CD4-positive, CD25-positive, alpha-beta regulatory T cell (primary cell): ENCODE measurements at places on chromosomes 1 and 21. TPM values are rescaled to one million over a fixed set of nuclear protein-coding genes. Genes with fewer than 3 reads are reported as not detected.

RGSL1 gene
- total RNA-seq: not detected

DNA sequence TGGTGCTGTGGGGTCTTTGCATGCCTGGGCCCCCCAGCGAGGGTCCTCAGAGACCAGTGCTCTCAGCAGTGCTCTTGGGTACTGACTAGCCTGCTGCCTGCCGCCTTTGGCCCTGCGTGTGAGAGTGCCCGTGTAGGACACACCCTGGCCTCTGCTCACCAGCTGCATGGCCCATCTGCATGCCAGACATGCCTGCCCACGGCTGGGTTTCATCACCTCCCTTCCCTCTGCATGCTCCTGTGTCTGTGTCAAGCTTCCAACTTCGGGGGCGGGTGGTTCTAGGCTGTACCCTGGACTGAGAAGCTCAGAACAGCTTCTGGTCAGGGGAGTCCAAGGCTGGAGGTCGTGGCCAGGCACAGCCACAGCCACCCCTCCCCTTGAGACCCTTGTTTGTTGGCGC lies 56.9 kb downstream of the PTPRF start:
- no peak for DNase-seq

DNA sequence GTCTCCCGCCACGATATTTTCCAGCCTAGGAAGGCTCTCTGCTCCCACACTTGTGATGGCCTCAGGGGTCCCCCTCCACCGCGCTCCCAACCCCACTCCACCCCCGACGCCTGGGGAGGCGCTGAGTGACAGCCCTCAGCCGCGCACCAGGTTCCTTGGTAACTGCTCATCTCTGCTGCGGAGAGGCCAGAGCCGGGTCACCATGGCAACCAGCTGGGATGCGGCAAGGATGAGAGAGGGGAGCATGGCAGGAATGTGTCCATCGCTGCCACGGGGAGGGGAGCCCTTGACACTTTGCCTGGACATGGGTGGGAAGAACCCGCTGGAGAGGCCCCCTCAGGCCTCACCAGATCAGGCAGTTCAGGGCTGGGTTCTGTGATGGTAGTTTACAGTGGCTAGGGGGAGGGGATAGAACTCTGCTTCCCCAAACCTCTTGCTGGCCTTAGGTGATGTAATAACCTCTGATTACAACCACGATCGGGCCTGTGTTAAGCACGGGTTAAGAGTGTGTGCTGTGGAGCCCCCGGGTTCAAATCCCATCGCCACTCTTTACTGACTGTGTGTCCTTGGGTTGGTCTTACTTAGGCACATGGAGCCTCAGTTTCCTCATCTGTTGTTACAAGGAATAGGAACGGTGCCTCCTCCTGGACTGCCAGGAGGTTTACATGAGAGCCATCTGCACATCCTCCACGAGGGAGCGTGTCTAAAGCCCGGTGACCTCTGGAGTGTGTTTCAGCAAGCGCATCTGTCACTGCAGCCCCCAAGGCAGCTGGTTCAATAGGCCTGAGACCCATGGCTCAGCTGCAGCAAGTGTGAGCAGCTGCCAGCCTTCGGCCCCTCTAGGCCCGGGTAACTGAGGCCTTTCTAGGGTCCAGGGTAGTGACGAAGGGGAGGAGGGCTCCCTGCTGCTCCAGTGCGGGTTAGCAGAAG lies 6.3 kb downstream of the KIF17 start:
- DNase-seq: no peak

DNA sequence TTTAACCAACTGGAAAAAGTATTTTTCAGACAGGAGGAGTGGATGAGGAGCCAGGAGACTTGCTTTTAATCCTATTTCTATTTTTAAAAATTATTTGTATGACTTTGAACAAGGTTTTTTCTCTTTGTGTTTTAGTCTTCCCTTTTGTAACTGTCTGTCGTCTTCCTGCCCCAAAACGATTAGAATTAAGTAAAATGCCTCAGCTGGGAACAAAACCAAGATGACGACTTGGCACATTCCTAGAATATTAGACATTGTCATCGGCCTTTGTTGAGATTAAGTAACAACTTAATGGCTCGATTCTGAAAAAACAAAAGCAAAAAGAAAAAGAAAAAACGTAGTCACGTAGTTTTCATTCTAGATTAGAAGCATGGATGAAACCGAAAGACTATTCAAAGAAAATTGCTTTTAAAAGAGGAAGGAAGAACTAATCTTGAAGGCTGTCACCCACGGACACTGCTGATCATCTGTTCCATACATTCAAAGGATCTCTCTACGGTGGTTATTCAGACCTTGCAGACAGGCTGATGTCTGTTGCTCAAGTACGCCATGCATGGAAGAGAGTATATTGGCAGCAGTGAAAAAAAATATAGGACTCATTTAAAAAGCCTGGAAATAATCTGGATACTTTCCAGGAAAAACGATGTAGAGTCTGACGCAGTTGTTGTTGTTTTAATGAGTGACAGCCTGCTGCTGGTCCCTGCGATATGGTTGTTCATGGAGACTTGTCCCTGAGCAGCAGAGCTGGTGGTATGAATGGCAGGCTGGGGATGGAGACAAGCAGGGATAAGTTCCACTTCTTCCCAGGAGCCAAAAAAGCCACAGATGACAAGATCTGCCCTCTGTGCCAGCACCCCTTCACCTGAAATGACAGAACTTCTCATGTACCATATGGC lies 16.8 kb downstream of the GNG4 start:
- DNase-seq: no peak
